Fibroblast of upper back skin (primary cell): ENCODE measurements at places on chromosomes 7 and 10.
A peak's percentile ranks its signal among the peaks of the same experiment; 100 is the strongest.

GRCh38 chr7:90461219-90461618 is 8.2 kb upstream of the PTTG1IP2 start:
- no peak for DNase-seq

DNA sequence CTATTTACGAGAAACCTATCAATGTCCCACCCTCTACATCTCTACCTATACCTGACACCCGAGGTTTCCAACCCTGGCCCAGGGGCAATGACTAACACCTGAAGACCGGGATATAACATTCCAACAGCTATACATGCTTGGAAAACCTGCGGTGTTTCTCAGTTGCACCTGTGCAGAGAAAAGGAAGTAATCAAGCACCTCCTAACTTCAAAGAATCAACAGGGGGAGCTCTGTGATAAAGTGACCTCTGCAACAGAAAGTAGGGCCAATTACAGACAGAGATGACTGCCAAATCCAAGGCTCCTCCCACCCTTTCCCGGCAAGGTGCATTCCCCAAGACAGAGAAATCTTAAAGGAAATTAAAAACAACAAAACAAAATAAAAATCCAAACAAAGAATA is 41.3 kb downstream of the CCDC6 start:
- DNase-seq = peak; percentile 23

GRCh38 chr10:84156768-84157167 is 16.8 kb upstream of the GPR15LG start:
- DNase-seq = no peak

GRCh38 chr7:99677648-99678045 is 2.1 kb downstream of the CYP3A5 start:
- DNase-seq = no peak

DNA sequence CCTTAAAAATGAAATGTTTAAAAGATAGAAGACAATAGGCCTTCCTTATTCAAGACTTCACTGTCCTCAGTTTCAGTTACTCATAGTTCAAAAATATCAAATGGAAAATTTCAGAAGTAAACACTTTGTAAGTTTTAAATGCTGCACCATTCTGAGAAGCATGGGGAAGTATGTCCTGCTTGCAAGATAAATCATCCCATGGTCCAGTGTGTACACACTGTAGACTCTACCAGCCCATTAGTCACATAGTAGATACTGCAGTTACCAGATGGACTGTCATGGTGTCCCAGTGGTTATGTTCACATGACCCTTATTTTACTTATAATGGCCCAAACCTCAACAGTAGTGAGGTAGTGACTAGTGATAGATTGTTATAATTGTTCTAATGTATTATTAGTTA is 69.5 kb downstream of the PTPN12 start:
- no peak for DNase-seq

- DNase-seq = no peak
Measured at GRCh38 chr7:139047970-139048369, 12.1 kb upstream of the ZC3HAV1L start.
